ENCODE measurements at places on chromosomes 7 and 10.

DNA sequence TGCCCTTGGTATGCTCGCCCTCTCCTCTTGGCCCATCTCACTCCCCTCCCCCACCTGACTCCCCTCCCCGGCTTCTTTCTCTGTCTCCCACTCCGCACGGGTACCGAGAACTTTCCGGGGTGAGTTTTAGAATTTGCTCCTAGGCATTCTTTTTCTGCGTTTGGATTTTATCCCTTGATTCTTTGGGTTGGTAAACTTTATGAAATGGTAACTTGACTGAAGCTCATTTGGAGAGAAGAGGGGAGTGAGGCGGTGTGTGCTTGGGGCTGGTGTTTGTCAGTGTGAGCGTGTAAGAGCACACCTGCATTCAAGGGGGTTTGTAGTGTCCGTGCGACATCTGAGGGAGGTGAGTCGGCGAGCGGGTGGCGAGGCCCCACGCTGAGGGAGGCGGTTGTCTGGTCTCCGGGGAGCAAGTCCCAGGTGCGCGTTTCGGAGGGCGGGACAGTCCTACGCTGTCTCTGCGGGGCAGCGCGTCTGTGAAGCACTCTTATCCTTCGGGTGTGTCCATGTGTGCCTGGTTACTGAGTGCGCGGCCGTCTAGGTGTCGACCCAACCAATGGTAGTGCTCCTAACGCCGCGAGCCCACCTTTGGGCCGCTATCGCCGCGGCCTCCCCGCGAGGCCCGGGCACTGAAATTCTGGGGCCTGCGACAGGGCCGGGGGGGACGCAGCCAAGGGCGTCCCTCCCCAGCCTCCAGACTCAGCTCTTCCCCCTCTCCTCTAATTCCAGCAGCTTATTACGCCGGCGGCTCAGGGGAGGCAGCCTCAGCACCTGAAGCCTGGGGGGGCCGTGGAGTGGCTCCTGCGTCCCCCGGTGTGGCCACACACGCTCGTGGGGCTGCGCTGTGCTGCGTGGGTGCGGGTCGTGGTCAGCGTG is 2.6 kb upstream of the ZNF503 start:
- DNase-seq, result peak; percentile 13

- DNase-seq, result no peak
These were observed 97.1 kb downstream of the NKX6-2 start for GRCh38 chr10:132688580-132689420.

- DNase-seq, result no peak
These were observed 44.5 kb downstream of the KCNMA1 start for GRCh38 chr10:77592946-77593636.

GRCh38 chr7:11416641-11417458 is 415.1 kb downstream of the THSD7A start:
- DNase-seq, result no peak

GRCh38 chr7:125661006-125661405 is 731.4 kb upstream of the POT1 start:
- no peak for DNase-seq

GRCh38 chr10:107614939-107615685 is 450.6 kb upstream of the SORCS1 start:
- peak; percentile 14 for DNase-seq

DNA sequence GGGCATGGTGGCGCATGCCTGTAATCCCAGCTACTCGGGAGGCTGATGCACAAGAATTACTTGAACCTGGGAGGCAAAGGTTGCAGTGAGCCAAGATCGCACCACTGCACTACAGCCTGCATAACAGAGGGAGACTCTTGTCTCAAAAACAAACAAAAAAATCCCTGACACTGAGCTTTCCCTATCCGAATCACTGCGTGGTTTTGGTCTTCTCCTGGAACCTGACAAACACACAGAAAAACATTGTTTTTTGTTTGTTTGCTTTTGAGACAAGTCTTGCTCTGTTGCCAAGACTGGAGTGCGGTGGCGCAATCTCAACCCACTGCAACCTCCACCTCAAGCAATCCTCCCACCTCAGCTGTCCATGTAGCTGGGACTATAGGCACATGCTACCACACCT is 50.4 kb upstream of the PTPRN2 start:
- no peak for DNase-seq

DNA sequence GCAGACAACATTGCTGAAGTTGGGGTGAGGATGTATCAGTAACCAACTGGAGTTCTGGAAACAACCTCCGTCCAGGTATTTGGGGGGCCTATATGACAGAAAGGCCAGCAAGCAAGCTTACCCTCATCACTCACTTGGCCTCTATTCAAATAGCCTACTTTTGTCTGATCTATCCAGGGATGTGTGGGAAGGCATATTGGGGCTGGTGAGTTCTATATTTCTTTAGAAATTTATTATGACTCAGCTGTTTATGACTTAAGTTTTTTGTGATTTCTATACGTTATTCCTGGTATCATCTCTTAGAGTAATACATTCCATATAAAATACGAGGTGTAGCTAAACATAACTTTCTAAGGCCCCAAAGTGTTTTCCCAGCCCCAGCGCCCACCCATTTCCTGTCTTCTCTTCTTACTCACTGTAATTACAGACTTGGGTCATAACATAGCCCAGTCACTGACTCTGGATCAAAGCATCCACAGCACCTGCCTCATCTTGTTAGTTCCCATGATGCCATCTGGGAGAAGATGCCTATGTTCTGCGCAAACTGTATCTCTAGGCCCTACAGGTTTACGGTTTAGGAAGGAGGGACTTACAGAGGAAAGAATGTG is 18.1 kb downstream of the GARS1 start:
- DNase-seq, result peak; percentile 5

GRCh38 chr7:92255308-92255707 is 9.5 kb downstream of the ANKIB1 start:
- DNase-seq, result no peak

Data from NCI-H82 (cell line).